WTC11 (cell line): ENCODE measurements at places on chromosomes 2 and 18. TPM values are rescaled to one million over a fixed set of nuclear protein-coding genes. Genes with fewer than 3 reads are reported as not detected.

GRCh38 chr18:72613534-72613930 lies 69.4 kb upstream of the CBLN2 start:
- DNase-seq = no peak

GRCh38 chr2:208496129-208496528 lies 89.5 kb downstream of the PTH2R start:
- no peak for DNase-seq

GRCh38 chr2:152861349-152861942 lies 143.0 kb downstream of the ARL6IP6 start:
- DNase-seq = peak; percentile 60

DNA sequence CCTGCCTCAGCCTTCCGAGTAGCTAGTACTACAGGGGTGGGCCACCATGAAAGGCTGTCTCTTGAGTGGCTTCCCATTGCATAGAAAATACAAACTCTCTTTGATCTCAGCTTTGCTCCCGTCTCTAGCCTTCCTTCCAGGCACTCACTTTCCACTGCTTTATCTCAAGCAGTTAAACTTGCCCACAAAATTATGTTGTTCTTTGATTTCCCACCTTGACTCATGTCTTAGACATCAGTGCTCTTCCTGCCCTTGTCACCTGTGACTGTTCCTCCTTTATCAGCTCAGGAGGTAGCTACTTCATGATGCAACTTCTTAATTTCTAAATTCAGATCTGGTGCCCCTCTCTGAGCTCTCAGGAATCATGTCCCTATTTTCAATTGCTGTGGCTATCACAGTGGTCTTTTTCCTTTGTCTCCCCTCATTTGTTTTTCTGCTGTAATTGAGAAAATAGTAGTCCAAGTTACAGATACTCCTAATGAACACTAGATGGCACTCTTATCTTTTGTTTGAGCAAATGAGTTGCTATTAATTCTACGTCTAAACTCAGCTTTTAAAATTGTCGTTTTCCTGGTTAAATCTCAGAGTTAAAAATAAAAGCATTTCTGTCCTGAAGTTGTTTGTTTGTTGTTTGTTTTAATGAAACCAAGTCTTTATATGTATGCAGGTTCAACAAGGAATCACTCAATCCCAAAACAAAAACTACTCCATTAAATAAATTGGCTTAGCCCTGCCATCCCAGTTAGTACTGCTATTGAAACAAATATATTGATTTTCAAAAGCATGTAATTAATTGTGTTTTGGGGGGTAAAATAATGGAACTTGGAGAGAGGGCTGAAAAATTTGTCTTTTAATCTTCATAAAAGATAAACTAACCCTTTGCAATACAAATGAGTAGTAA lies 46.9 kb upstream of the GREB1L start:
- no peak for DNase-seq

GRCh38 chr2:200254773-200255172 lies 51.7 kb upstream of the SPATS2L start:
- DNase-seq = no peak

- DNase-seq = no peak
These were observed 23.6 kb downstream of the KCTD1 start for GRCh38 chr18:26524504-26525351.

DNA sequence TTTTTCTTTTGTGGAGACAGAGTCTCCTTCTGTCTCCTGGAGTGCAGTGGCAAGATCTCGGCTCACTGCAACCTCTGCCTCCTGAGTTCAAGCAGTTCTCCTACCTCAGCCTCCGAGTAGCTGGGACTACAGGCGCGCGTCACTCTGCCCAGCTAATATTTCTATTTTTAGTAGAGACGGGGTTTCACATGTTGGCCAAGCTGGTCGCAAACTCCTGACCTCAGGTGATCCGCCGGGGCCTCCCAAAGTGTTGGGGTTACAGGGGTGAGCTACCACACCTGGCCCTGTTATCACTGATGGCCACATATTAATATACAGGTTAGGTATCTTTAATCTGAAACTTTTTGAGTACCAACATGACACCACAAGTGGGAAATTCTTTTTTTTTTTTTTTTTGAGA lies 3.4 kb downstream of the MRPL35 start:
- no peak for DNase-seq

DNA sequence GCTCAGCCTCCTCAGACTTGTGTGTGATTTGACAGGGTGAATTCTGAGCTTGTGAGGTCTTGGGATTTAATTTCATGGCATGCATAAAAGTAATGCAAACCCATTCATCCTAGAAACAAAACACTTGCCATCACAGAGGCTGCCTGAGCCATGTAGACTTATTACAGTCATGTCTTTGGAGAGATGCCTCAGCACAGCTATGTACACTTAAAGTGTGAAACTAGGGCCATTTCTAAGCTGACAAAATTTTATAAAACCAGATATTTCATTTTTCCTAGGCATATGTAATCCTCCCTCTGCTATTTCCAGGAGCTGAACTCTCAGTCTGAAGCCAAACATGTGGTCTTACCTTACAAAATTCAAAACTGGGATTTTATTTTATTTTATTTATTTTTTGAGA lies 322.2 kb upstream of the SPHKAP start:
- DNase-seq = no peak

GRCh38 chr2:98009887-98010760 lies 14.4 kb upstream of the TMEM131 start:
- DNase-seq = no peak

Gene AP1S3
- total RNA-seq = 12.2 to 17.4 TPM (median 15.8 TPM) in 3 replicates

Gene RNF25
- 20.3 to 25.1 TPM (median 23.9 TPM) in 3 replicates for total RNA-seq

Gene HOXD10
- total RNA-seq = not detected in 3 replicates
